ENCODE measurements at places on chromosomes 6 and 20.
A peak's percentile ranks its signal among the peaks of the same experiment; 100 is the strongest.

GRCh38 chr6:33571637-33572316, 8.3 kb downstream of the BAK1 start:
- no peak for DNase-seq

DNA sequence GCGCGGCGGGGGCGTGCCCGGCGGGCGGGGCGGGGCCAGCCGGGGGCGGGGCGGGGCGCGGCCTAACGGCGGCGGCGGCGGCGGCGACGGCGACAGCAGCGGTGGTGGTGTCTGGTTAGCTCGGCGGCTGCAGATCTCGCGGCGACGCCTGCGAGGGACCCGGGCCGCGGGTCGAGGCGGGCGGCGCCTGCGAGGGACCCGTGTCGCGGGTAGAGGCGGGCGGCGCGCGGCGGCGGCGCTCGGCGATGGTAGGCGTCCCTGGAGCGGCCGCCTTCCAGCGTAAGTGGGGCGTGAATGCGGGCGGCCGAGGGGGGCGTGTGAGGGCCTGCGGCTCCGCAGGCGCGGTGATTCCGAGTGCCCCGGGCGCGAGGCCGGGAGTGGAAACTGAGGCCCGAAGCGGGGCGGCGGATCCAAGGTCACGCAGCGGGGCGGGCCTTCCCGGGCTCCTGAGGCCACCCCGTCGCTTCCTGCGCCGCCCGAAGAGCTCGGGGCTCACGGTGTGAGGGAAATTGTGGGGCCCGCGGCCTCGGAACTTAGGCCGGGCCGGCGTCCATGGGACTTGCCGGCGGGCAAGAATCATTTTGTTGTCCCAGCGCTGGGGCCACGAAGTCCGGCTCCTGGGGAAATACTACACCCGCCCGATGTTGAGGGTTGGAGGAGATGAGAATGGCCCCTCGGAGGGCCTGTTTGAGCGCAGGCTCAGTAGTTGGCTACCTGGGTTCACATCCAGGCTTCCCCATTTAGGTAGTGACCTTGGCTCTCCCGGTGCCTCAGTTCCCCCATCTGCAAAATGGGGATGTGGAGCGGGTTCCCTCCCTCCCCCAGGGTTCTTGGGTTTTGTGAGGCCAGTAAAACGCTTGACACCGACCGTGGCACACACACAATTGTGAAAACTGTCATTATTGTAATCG, at the start of gene CBFA2T2:
TSS of gene CBFA2T2 (plus strand) at position 74 of the 911 bp plus-strand sequence. CDS start at position 246, 172 bp downstream.
- no peak for DNase-seq

DNA sequence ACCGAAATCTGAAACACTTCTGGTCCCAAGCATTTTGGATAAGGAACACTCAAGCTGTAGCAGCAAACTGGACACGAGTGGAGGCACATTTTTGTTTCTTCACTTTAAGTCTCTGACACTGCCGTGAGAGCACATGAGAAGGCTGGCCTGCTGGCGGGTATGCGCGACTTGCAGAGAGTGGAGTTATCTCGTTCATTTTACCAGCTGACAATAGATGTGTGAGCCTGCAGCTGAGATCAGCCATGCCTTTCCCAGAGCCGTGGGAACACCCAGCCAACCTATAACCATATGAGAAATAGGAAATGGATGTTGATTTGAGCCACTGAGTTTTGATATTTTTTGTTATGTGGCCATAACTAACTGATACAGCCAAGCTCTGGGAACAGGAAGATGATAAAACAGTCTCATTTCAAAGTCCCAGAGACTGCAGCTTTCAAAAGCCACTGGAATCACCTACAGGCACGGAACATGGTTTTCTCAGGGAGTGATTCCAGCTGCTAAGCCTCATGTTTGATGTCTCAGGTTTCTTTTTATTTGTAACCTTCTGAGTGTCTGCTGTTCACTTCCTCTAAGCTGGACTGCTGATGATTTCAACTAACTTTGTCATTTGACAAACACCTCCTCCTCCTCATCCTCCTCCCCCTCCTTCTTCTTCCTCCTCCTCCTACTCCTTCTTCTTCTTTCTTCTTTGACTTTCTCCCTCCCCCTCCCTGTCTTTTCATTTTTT, 28.6 kb upstream of the LAMP5 start:
- DNase-seq, result no peak

GRCh38 chr6:47264775-47265184, 44.9 kb downstream of the TNFRSF21 start:
- DNase-seq, result no peak

DNA sequence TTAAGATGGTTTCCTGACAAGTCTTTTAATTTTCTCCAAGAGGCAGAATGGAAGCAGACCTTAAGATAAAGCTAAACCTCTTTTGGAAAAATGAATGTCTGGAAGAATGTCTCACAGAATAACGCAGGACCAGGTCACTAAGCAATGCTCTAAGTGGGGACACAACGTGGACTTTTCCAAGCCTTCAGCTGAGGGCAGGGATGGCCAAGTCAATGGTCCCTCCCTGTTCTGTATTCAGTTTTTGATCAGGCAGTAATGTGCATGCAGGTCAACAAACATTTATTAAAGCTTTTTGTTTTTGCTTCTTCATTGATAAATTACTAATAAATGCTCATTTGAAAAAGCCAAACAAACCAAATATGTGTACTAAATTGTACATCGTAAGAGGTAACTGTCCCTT, 2.0 kb upstream of the RNF182 start:
- no peak for DNase-seq

DNA sequence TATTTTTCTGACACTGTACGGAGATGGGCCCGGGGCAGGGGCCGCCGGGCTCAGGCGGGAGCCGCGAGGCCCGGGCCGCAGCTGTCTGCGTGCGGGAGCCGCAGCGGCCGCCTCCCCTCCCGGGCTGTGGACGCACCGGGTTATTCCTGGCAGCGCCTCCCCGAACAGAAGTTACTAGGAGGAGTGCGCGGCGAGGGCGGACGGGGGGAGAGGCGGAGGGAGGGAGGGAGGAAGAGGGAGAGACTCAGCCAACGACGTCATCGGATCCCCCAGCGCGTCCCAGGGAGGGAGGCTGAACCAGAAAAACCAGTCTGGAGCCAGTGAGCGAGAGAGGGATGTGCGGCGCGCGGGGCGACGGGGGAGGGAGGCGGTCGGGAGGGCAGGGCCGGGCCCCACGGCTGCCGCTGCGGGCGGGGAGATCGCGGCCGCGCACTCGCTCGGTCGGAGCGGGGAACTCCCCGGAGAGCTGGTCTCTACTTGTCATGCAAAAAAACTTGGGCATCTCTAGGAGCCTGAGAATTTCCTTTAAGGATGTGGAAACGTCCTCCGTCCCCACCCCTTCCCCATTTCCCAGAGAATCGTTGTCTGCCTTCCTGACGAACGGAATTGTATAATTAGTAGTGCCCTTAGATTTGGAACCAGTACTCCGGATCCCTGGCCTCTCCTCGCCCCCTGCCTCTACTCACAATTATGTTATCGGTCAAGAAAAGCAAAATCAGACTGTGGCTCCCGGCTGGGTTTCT, 1.4 kb upstream of the HIVEP2 start:
- peak; percentile 96 for DNase-seq
